Thyroid gland (tissue), 4 donors: ENCODE measurements at places on chromosomes 5 and 9. TPM values are rescaled to one million over a fixed set of nuclear protein-coding genes. Genes with fewer than 3 reads are reported as not detected.
A peak's percentile ranks its signal among the peaks of the same experiment; 100 is the strongest.

SPATA31E1 gene
- not detected for total RNA-seq

DNA sequence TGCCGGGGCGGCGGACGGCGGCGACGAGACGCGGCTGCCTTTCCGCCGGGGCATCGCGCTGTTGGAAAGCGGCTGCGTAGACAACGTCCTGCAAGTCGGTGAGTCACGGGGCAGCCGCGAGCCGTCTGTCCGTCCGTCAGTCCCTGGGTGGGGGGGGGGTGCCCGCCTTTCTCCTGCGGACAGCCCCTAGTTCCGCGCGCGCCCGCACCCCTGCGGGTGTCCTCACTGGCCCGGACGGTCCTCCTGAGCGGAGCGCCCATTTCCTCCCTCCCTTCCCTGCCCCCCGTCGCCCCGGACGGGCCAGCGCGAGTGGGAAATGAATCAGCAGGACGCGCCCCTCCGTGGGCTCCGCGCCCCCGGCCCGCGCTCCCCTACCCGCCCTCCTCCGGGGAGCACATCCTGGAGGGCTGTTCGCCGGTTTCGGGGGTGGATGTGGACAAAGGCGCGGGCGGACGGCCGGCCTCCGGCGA, 828 bp downstream of the ZSWIM6 start:
- peak overlapping the region; percentile 96 for H3K4me3 ChIP-seq
- no peaks in the 10 kb centered on the region for H3K36me3 ChIP-seq
- H3K27ac ChIP-seq, result peak overlapping the region; percentile 69
- peaks cover 32% of the 10 kb centered on the region for H3K4me1 ChIP-seq
- H3K27me3 ChIP-seq, result no peaks in the 10 kb centered on the region

CDC20B gene
- total RNA-seq, result not detected

LCN9 gene
- total RNA-seq, result not detected

ECM2 gene
- total RNA-seq, result 4.9 TPM

PKD2L2 gene
- not detected for total RNA-seq

- H3K4me1 ChIP-seq, result peaks cover 30% of the 10 kb centered on the region
- peak; percentile 96 for DNase-seq
- no peaks in the 10 kb centered on the region for H3K36me3 ChIP-seq
- peak overlapping the region; percentile 90 for H3K27ac ChIP-seq
- H3K27me3 ChIP-seq, result no peaks in the 10 kb centered on the region
- H3K4me3 ChIP-seq, result peak overlapping the region; percentile 8
Observed at GRCh38 chr9:129383019-129383560, 205.0 kb upstream of the IER5L start.

DNA sequence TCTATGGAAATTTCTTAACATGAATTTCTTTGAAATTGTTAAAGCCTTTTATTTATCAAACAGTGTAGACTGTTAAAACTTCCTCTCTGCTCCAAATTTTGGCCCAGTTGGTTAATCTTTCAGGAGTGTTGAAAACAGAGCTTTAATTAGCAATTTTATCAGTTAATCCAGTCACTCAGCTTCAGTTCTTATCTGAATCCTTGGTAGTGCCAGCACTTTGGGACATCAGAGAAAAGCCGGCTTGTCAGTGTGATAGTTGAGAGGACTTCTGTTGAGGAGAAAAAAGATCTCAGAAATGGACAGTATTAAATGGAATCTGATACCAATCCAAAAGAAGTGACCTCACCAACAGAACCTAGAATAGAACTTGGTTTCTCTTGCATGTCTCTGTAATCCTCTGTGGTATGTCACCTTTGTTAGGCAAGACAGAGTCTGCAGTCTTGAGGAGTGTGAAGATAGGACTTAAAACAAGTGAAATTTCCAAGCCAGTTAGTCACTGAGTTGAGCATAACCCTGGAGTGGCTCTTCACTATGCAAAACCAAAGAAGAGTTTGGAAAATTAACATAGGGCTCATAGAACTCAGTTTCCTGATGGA, 251.8 kb downstream of the NNT start:
- no peak overlapping the region for H3K4me3 ChIP-seq
- H3K4me1 ChIP-seq, result no peaks in the 10 kb centered on the region
- H3K36me3 ChIP-seq, result no peaks in the 10 kb centered on the region
- no peak overlapping the region for H3K27ac ChIP-seq
- H3K27me3 ChIP-seq, result no peaks in the 10 kb centered on the region
- DNase-seq, result no peak

GRCh38 chr5:125661584-125661983, 761.6 kb upstream of the GRAMD2B start:
- no peak overlapping the region for H3K4me3 ChIP-seq
- no peaks in the 10 kb centered on the region for H3K36me3 ChIP-seq
- DNase-seq, result no peak
- H3K27ac ChIP-seq, result no peak overlapping the region

SLC6A3 gene
- total RNA-seq, result not detected

- no peak overlapping the region for H3K4me3 ChIP-seq
- H3K27ac ChIP-seq, result no peak overlapping the region
- no peak for DNase-seq
- H3K27me3 ChIP-seq, result no peaks in the 10 kb centered on the region
- no peaks in the 10 kb centered on the region for H3K4me1 ChIP-seq
Observed at GRCh38 chr5:179437341-179438001, 92.2 kb upstream of the ADAMTS2 start.

- peaks cover 12% of the 10 kb centered on the region for H3K4me1 ChIP-seq
- H3K27ac ChIP-seq, result peak overlapping the region; percentile 82
- H3K27me3 ChIP-seq, result no peaks in the 10 kb centered on the region
- H3K36me3 ChIP-seq, result no peaks in the 10 kb centered on the region
- no peak overlapping the region for H3K4me3 ChIP-seq
Observed at GRCh38 chr5:65483546-65484346, 2.0 kb upstream of the ADAMTS6 start.

DNA sequence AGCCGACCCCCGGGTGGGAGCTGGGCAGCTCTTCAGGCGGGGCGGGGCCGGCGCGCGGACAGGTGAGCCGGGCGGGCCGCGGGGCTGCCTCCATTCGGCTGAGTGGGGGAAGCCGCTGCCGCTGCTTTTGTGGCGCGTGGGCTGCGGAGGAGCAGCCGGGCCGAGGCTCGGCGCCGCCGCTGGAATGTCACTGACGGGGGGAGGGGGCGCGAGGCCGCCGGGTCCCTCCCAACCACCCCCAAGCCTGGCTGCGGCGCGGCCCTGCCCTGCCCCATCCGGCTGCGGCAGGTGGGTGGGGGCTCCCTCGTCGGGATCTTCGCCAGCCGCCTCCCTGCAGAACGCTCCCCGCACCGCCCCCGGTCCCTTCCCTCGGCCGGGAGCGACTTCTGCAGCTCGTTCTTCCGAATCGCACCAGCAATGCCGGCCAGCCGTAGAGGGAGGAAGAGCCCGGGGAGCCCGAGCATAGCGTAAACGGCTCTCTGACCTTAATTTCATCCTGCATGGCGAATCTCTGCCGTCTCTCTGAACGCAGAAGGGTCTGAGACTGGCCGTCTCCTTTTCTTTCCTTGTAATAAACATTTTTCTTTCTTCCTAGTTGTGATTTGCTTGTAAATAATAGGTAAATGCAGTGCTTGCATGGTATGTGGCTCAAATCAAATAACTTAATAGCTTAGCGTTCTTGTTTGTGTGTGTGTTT, 505 bp downstream of the SPTAN1 start:
- H3K27ac ChIP-seq, result peak overlapping the region; percentile 99
- peaks cover 57% of the 10 kb centered on the region for H3K4me1 ChIP-seq
- peak overlapping the region; percentile 83 for H3K4me3 ChIP-seq
- no peaks in the 10 kb centered on the region for H3K36me3 ChIP-seq
- no peaks in the 10 kb centered on the region for H3K27me3 ChIP-seq

GRCh38 chr5:166370928-166371690, 1920.3 kb upstream of the WWC1 start:
- H3K27me3 ChIP-seq, result no peaks in the 10 kb centered on the region
- H3K27ac ChIP-seq, result no peak overlapping the region
- H3K36me3 ChIP-seq, result no peaks in the 10 kb centered on the region
- H3K4me3 ChIP-seq, result no peak overlapping the region

GRCh38 chr9:131817627-131818026, 77.8 kb upstream of the RAPGEF1 start:
- no peak overlapping the region for H3K27ac ChIP-seq
- no peaks in the 10 kb centered on the region for H3K4me1 ChIP-seq
- no peak overlapping the region for H3K4me3 ChIP-seq

- H3K27ac ChIP-seq, result no peak overlapping the region
- H3K4me3 ChIP-seq, result no peak overlapping the region
- no peaks in the 10 kb centered on the region for H3K36me3 ChIP-seq
- DNase-seq, result no peak
Observed at GRCh38 chr5:73436535-73437100, 12.0 kb downstream of the FOXD1 start.
